ENCODE measurements at places on chromosomes 6 and 20. TPM values are rescaled to one million over a fixed set of nuclear protein-coding genes. Genes with fewer than 3 reads are reported as not detected.

DNA sequence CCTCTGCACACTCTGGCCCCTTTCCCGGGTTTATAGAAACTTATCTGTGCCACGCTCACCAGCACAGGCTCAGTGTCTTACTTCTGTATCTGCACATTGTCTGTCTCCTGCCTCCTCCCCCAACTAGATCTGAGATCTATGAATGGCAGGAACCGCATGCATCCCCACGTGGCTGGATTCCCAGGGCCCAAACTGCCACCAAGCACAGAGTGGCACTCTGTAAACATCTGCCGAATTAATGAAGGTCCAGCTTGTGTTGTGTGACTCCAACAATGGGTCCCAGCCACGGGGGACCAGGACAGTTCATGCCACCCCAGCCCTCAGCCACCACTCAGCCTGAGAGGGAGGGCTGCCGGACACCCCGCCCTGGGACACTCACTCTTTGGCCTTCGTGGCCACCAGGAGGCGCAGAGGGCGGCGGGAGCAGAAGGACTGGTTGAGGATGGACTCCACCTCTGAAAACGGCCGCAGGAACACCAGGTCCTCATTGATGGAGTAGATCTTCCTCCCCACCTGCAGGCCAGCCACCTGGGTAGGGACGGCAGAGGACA lies 171.1 kb downstream of the PREX1 start:
- DNase-seq = no peak

DNA sequence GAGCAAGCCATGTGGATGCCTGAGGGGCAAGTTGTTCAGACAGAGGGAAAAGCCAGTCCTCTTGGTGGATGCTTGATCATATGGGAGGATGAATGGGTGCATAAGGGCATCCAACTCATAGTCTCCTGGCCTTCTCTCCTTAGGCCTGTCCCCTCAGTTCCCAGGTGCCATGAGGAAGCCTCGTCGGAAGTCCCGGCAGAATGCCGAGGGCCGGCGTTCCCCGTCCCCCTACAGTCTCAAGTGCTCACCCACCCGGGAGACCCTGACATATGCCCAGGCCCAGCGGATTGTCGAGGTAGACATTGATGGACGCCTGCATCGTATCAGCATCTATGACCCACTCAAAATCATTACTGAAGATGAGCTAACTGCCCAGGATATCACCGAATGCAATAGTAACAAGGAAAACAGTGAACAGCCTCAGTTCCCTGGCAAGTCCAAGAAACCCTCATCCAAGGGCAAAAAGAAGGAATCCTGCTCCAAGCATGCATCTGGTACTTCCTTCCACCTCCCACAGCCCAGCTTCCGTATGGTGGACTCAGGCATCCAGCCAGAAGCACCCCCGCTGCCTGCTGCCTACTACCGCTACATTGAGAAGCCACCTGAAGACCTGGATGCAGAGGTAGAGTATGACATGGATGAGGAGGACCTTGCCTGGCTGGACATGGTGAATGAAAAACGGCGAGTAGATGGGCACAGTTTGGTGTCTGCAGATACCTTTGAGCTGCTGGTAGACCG lies 3.8 kb downstream of the BRPF3 start:
- DNase-seq = no peak

- DNase-seq = no peak
Observed at GRCh38 chr20:48456366-48457192, 371.2 kb downstream of the PREX1 start.

- DNase-seq = no peak
Observed at GRCh38 chr6:11324453-11325015, 92.1 kb upstream of the NEDD9 start.

GRCh38 chr6:26097268-26097875 lies 10.1 kb downstream of the HFE start:
- DNase-seq = peak; percentile 88

DNA sequence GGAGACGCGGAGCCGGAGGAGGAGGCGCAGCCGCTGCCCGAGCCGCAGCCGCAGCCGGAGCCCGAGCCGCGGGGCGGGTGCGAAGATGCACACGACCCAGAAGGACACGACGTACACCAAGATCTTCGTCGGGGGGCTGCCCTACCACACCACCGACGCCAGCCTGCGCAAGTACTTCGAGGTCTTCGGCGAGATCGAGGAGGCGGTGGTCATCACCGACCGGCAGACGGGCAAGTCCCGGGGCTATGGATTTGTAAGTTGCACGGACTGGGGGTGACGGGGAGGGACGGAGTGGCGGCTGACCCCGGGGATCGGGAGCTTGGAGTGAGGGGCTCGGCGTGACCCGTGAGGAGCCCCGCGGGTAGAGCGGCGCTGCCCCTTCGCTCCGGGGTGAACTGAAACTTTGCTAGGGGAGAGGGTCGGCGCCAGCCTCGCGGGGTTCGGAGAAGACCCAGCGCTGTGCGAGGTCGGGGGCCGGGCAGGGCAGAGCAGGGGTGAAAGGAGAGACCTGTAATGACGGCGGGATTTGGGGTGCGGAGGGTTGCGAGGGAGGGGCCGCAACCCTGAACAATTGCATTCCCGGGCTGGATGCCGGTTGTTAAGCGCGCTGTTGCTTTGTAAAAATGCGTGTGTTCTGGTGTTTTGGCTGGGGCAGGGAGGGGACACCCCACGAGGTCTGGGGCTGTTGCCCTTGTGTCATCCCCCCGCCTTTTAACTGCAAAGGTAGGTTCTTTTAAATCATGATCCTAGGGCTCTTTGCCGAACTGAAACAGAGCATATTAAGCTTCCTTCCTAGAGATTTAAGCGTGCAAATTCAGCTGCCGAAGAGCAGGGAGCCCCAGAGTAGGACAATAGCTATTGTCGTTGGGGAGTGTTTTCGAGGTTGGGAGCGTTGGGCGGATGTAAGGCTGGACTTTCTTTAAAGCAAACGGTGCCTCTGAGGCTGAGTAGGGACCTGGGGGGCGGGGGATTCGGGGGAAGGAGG lies 628 bp downstream of the RBM24 start:
- no peak for DNase-seq

GRCh38 chr20:47561603-47562583 lies 60.2 kb downstream of the NCOA3 start:
- DNase-seq = no peak

GRCh38 chr6:86963352-86963751 lies 26.0 kb downstream of the HTR1E start:
- no peak for DNase-seq

DNA sequence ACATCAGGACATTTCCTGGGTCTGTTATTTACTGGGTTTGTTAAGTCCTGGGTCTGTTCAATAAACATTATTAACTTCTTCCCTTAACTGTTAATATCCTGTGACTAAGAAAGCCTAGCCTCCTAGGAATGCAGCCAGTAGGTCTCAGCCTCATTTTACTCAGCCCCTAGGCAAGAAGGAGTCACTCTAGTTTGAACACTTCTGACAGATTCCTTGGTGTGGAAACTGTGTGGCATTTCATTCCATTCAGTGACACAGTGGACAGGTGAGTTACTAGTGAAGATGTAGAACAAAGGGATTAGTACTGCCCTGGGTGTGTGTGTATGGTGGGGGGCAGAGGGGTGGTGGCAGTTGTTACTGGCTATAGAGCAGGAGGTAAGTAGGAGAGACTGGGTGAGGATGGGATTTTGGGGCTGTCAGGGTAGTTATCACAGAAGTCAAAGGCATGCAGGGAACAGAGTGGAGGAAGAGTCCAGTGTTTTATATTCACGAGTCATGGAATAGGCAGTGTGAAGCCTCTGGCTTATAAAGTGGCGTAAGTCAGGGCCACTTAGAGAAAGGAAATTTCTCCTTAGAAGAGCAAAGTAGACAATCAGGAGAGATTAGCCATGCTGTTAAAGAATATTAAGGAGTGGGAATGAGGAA lies 28.4 kb downstream of the RNF182 start:
- no peak for DNase-seq

Gene NPEPL1
- total RNA-seq = 52.5 TPM

Gene ANKRD66
- total RNA-seq = not detected

Gene EGFL8
- total RNA-seq = 8.9 TPM

Gene ZBP1
- 9.8 TPM for total RNA-seq

Gene MYB
- 14.2 TPM for total RNA-seq

Measured in Peyer's patch (tissue), 4 donors.